ENCODE measurements at places on chromosomes 5 and 9.

DNA sequence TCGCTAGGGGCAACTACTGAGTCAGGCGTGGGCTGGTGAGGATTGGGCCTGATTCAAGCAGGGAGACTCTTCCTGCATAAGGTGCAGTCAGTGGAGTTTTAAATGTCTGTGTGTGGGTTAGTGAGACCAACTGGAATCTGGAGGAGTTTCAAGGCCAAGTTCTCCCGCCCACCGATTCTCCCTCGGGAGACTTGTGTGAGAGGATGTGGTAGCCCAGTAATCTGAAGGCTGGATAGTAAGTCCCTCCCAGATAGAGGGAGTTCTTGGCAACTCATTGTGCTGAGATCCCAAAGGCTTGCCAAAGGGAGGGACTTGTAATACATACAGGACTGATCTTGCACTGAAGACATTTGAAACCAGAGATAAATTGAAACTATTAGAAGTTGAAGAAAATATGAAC, 51.8 kb downstream of the WDR36 start:
- no peak for DNase-seq

GRCh38 chr9:34084562-34084961, 35.9 kb upstream of the UBAP2 start:
- DNase-seq, result peak; percentile 2

- no peak for DNase-seq
These were observed 241.0 kb upstream of the IRX1 start for GRCh38 chr5:3354606-3355005.

- no peak for DNase-seq
These were observed 20.9 kb upstream of the ZBTB43 start for GRCh38 chr9:126783949-126784348.

DNA sequence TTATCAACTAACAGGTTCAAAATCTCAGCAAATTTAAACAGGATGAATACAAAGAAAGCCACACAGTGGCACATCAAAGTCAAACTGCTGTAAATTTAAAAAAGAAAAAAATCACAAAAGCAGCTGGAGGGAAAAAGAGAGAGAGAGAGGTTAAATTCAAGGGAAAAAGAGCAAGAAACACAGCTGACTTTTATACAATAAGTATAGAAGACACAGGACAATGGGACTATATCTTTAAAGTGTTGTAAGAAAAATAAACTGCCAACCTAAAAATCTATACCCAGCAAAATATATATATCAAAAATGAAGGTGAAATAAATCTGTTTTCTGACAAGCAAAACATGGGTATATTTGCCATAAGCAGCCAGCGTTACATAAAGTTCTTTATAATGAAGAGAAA, 261.5 kb downstream of the TLE1 start:
- DNase-seq, result no peak

- DNase-seq, result no peak
These were observed 38.7 kb downstream of the SPRY4 start for GRCh38 chr5:142286111-142286510.

DNA sequence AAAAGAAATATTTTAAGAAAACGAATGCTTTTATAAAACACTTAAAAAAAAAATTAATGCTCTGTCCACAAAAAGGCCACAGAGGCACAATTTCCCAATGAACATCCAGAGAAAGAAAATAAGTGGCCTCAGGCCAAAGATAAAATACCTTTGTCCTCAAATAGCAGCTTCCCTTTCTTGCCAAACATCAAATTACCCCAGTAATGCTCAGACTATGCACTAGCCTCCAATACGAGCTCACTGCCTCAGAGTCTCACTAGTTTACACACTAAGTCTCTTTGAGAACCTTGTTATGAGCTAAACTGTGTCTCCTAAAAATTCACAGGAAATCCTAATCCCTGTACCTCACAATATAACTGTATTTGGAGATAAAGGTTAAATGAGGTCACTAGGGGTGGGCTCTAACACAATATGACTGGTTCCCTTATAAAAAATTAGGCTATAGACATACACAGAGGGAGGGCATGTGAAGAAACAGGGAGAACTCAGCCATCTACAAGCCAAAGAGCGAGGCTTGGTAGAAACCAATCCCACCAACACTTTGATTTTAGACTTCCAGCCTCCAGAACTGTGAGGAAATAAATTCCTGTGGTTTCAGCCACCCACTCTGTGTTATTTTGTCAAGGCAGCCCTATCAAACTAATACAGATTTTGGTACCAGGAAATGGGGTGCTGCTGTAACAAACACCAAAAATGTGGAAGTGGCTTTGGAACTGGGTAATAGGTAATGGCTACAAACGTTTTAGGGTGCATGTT, 4.4 kb downstream of the MPDZ start:
- no peak for DNase-seq

GRCh38 chr5:168346417-168346816, 55.0 kb downstream of the WWC1 start:
- DNase-seq, result no peak

DNA sequence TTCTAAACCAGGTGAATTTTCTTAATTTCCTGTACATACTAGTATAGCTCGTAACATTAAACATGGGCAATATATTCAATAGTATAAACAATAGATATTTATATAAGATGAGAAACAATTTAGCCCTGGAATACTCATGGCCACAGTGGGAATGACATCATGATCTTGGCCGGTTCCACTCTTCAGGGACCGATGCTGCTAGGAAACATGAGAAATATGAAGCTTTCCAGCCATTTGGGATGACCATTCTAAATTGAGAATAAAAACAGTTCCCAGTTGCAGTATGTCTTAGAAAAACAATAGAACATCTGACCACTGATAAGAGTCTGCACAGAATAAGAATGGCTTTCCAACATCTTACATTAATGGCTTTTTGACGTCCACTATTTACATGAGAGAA, 33.3 kb upstream of the SLCO6A1 start:
- DNase-seq, result no peak

- DNase-seq, result no peak
These were observed 119.2 kb downstream of the LPAR1 start for GRCh38 chr9:110919050-110919435.

DNA sequence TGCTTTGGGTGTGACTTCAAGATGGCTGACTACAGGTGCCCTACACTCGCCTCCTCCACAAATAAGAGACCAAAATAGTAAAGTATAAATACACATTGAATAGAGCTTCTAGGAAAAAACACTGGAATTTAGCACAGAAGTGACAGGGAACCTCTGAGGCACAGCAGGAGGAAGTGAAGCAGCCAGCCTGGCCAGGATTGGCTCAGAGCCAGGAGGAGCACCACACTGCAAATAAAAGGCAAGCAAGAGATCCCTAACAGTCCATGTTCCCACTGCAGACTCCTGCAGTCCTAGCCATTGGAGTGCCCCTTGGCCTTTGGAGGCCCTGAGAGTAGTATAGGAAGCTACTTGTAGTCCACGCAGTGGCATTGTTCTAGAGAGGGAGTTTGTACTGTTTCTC, 186.7 kb upstream of the TLX3 start:
- no peak for DNase-seq

- no peak for DNase-seq
These were observed 165.5 kb downstream of the C9orf50 start for GRCh38 chr9:129455151-129455995.

DNA sequence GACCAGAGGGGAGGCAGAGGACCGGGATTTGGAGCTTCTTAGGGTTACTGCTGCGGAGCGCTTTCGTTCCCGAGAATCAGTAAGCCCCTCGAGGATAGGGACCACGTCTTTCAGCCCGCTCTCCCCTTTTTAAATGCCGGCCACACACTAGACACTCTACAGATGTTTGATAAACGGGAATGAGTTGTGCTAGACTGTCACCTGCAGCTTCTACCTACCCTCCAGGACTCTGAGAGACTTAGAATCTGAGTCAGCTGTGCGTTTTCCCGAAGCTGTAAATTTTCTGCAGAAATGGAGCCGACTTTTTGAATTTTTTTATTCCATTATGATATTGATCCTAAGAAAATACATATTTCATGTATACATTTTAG, 670 bp downstream of the CCDC171 start:
- no peak for DNase-seq

GRCh38 chr5:71573591-71573990, 13.5 kb upstream of the MCCC2 start:
- DNase-seq, result no peak

- DNase-seq, result no peak
These were observed 29.5 kb downstream of the SEMA4D start for GRCh38 chr9:89468281-89468960.

DNA sequence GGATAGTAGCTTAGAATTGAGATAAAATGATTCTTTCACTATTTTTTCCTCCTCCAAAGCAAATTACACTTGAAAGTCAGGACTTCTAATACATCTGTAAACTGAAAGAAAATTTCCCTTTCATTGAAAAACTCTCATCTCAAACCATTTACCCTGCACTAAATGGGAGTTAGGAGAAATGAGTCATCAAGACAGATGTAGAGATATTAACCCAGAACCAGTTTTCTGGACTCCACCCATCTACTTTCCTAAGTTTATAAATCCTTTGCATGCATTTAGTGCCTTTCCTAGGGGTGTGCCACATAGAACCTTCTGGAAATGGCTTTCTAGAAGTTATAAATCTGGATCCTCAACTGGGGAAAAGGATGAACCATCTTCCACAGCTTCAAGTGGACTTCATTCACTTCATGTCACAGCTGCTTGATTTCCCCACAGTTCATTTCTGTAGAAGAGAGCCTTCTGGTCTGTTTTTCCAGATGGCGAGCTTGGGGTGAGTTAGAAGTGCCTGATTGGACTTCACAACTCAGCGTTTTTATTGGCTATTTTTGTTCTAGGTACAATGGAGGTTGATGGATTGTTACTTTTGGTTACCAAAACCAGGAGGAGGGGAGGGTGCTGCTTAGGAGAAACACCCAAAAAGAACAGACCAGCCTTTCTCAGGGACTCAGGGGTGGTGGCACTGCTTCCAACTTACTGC, 72.5 kb upstream of the GPR151 start:
- no peak for DNase-seq

GRCh38 chr5:157026789-157027424, 32.0 kb downstream of the HAVCR1 start:
- DNase-seq, result no peak

DNA sequence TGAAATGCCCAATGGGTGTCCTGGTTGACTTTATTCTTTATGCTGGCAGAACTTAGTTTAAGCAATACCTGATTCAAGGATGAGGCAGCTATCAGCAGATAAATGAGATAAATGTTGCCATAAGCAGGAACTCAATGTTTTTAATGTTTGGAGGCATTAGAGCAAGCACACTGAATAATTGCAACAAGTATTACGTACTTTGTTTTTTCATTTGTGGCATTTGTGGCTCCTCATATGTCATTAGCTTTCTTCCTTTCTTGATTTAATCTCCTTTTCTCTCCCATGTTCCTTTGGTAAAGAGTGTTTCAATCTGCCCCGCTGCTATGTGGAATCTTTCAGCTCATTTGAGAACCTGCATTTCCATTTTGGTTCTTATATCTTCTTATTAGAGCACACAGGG, 6.4 kb upstream of the NR3C1 start:
- no peak for DNase-seq

GRCh38 chr5:50730336-50730735, 63.9 kb downstream of the PARP8 start:
- DNase-seq, result no peak

DNA sequence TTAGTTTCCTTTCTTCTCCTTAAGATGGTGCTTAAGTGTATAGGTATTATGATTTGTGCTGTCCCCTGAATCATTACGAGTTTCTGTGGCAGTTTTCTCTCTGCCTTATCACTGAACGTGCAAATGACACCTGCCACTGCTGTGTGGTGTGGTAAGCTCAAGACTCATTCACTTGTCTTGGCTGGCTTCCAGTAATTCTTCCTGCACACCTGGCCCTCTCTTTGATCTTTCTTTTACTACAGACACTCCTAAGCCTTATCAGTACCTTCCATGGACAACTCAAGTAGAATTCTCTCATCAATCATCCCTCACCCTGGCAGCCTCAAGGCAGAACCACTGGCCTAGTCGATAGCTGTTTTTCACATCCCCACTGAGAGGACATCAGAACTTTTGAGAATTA, 82.6 kb upstream of the ADAMTS19 start:
- no peak for DNase-seq

DNA sequence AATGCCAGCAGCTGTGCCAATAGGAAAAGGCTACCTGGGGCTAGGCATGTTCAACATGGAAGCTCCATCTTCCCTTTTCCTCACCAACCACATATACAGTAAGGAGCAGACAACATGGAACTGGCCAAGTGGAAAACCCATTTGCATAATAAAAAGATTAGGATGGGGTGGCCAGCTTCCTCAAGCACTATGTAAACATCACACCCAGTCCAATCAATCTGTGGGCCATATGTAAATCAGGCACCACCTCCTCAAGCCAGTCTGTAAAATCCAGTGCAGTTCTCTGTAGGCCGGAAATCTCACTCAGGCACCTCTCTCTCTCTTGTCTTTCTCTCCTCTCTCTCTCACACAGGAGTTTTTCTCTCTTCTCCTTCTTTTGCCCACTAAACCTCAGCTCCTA, 360.2 kb upstream of the GRIA1 start:
- DNase-seq, result no peak

DNA sequence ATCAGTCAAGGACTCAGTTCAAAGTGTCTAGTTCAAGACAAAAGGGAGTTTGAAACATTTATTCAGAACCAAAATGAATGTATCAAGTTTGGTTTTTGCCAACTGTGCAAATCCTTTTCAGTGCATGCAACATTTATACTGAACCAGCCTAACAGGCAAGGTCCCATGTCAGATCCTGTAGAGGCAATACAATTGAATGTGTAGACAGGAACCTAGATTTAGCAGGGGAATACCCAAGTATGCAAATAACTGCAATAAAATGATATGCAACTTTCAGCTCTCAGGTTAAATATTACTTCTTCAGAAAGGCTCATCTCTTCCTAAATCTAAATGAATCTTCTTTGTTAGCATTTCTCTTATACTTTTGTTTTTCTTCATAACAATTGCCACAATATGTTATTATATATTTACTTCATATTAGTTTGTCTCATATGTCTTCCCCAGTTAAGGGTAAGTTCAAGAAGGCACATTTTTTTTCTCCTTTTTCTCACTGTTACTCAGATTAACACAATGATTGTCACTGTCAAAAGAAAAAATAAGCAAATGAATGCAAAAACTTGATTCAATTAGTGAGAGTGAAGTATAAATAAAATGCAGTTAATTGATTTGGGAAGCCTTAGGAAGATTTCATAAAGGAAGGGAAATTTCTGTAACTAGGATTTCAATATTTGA, 163.9 kb upstream of the RASA1 start:
- DNase-seq, result no peak

Measured in neural crest cell (in vitro differentiated cells).